ENCODE measurements at places on chromosomes 6 and 20.

- DNase-seq: no peak
Observed at GRCh38 chr20:52275181-52275691, 83.7 kb upstream of the ZFP64 start.

DNA sequence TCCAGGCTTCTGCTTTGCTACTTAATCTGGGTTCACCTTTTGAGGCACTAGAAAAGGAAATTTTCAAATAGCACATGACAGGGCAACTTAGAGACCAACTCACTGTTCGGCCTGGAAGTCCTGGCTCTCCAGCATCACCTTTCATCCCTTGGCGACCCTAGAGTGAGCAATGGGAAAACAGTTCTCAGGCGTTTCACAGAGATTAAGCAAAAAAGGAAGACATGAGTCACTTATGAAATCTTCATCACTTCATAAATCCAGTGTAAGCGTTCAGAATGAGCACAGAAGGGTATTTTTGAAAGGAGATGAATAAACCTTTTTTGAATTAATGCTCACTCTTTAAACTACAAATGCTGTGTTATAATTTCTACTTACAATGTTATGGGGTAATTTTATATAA is 104.0 kb downstream of the COL12A1 start:
- DNase-seq: no peak

DNA sequence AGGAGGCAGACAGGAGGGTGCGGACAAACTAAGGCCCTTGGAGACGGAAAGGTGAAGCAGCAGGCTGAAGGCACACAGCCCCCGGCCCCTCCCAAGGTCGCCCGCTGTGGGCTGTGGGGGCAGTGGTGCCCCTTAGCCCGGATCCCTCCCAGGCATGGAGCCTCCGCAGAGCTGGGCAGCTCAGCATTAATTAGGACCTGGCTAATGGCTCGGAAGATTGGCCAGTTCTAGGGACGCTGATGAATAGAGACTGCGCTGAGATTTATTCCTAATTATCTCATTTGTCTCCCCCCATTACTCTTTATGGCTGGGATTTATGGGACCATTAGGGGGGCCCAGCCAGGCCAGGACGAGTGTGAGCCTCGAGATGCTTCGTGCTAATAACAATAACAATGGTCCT is 20.4 kb downstream of the MDFI start:
- DNase-seq: no peak

DNA sequence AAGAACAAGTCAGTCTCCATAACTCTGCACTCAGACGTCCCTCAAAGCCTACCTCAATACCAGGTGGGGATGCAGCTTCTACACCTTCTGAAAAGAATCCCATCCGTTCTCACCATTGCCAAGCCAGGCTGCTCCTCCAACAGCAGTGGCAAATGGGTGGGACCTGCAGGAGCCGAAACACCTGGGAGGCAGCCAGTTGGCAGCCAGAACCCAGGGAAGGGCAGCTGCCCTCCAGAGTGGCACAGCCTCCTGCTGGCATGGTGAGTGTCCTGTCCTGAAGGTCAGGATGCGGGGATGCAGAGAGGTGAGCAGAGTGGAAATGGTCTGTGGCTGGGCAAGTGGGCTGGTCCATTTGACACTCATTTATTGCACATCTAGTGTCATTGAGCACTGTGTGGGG is 210.6 kb upstream of the CDH4 start:
- no peak for DNase-seq

GRCh38 chr20:11780765-11781369 is 136.8 kb upstream of the BTBD3 start:
- DNase-seq: no peak

GRCh38 chr6:121430514-121431460 is 4.7 kb upstream of the GJA1 start:
- DNase-seq: no peak

- DNase-seq: no peak
Observed at GRCh38 chr20:43981540-43981939, 66.9 kb downstream of the TOX2 start.

- no peak for DNase-seq
Observed at GRCh38 chr20:6576726-6577125, 190.8 kb upstream of the BMP2 start.

- DNase-seq: no peak
Observed at GRCh38 chr6:48553467-48554189, 442.6 kb upstream of the PTCHD4 start.

DNA sequence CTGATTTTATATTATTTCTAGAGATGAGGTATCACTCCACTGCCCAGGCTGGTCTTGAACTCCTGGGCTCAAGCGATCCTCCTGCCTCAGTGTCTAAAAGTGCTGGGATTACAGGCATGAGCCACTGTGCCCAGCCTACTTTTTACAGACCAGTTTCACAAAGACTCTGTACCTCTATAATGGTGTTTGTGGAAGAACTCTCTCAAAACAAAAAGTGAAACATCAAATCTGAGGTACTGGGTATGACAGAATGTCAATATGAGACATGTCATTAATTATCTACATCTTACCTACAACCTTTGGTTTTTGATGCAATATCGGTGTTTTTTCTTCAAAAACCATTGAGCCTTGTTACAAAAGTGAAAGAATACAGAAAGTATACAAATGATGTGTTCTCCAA is 49.4 kb upstream of the MCM9 start:
- no peak for DNase-seq

DNA sequence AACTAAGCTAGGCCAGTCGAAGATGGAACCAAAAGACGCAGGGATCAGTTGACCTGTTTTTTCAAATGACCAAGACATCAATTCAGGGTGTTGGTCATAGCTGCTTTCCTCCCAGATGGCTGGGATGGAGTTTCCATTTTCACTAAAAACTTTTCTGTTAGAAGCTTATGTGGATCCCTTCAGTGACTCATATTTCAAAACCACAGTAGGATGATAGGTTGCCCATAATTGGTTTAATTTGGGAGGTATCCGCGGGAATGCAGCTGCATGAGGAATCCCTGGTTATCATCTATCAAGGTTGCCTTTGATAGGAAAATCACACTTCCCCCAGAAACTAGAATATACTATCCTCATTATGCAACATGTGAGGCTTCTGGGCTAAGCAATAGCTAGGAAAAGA is 150.9 kb upstream of the MLIP start:
- DNase-seq: no peak

- DNase-seq: no peak
Observed at GRCh38 chr6:75167851-75168250, 38.0 kb downstream of the COL12A1 start.

DNA sequence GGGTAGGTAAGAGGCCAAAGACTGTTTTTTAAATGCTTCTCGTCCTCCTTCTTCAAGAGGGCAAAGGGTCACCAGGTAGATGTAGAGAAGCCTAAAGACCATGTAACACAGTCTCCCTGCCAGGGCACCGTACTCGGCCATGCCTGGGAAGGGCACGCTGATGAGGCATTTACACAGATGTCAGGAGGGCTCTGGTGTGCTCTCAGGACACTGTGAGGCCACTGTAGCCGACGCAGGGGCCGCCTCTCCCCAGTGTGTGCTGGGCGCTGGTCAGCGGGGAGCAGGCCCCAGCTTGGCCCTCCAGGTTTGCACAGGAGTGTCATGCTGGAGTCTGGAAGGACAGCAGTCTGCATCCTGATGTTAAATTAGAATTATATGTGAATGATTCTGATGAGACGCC is 7.1 kb upstream of the MTG2 start:
- DNase-seq: no peak

DNA sequence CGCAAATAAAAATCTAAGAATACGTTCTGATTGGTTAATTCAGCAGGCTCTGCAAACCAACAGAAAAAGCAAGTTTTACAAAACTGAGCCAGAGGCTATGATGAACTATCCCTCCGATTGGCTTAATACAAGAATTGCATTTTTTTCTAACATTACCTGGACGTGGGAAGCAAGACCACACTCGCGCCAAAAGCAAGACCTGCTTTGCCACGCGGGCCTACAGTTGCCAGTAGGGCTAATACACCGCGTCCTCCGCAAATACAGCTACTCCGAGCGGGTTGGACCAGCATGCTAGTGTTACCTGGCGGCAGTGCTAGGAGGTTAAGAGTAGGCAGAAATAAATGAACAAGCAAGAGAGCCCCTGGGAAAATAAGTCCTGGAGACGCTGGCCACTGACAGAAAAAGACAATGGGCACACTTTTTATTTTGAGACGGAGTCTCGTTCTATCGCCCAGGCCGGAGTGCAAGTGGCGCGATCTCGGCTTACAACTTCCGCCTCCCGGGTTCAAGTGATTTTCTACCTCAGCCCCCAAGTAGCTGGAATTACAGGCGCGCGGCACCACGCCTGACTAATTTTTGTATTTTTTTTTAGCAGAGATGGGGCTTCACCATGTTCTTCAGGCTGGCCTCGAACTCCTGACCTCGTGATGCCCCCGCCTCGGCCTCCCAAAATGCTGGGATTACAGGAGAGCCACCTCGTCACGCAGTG is 131.9 kb upstream of the BTN3A2 start:
- DNase-seq: peak; percentile 26

DNA sequence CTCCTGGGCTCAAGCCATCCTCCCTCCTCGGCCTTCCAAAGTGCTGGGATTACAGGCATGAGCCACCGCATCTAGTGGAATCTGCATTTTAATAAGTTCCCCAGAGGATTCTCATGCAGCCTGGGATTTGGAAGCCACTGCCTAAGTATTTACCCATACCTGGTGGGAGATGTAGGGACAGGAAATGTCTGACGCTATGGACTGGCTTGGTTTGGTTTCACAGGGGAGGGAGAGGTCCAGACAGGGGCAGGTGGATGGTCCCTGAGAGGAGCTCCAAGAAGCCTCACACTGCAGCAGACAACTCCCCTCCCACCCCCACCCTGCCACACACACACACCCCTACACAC is 4.4 kb downstream of the VSTM2L start:
- DNase-seq: no peak

DNA sequence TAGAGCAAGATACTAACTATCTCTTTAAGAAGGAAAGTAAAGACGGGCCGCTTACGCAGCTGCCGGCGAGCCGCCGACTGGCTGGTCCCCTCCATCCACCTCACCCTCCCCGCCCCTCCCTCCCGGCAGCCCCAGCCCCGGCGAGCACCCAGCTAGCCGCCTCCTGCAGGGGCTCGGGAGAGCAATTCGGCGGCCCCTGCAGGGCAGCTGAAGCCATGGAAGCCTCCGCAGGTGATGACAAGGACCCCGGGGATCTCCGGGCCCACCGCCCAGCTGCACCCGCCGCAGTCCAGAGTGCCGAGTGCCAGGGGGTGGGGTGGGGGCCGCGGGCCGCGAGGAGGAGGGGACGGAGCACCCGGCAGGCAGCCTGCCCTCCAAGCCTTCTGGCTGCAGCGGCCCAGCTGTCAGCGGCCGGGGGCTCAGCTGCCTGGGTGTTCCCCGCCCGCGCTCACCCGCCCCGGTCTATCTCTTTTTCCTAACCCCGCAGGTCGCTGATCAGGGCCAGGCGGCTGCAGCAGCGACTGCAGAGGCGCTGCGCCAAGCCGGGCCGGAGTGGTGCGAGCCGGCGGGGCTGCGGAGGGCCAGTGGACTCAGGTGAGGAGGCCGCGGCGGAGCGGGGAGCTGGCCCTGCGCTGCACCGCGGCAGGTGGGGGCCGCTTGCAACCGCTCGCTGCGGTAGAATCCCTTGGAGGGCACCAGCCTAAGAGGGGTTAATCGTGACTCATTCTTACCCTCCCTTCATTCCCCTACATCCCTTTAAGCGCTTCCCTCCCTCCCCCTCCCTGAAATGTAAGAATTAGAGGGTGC is at the start of gene SNPH:
SNPH (plus strand) TSS at position 128 of the 807 bp plus-strand sequence. CDS start 29,946 bp downstream, outside the sequence.
- DNase-seq: peak; percentile 61

GRCh38 chr6:23089981-23090380 is 520.6 kb downstream of the HDGFL1 start:
- DNase-seq: no peak

DNA sequence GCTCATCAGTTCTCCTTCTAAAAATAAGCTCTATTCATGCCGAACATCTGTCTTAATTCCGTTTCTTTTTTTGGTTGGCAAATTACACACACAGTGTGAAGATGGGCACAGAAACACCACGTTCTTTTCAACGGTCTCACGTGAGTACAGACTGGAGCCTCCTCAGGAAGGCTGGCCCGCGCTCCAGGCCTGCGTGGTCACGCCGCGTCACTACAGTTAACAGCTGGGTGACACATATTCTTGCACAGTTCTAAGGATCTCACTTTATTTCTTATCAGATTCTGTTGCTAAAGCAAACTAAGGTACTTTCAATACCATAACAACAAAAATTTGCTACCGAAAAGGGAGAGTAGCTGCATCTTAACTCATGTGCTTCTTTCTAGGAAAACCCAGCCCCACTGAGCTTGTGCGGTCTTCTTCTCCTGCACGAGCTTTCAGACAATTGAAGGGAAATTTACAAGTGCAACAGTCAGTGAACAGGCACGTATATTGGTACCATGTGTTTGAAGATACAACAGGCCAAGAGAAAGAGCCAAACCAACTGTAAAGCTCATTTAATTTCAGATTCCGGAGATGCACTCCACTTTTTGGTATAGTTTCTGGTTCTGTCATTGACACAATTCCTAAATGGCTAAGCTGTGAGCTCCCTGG is 55.6 kb upstream of the MPC1 start:
- DNase-seq: no peak

DNA sequence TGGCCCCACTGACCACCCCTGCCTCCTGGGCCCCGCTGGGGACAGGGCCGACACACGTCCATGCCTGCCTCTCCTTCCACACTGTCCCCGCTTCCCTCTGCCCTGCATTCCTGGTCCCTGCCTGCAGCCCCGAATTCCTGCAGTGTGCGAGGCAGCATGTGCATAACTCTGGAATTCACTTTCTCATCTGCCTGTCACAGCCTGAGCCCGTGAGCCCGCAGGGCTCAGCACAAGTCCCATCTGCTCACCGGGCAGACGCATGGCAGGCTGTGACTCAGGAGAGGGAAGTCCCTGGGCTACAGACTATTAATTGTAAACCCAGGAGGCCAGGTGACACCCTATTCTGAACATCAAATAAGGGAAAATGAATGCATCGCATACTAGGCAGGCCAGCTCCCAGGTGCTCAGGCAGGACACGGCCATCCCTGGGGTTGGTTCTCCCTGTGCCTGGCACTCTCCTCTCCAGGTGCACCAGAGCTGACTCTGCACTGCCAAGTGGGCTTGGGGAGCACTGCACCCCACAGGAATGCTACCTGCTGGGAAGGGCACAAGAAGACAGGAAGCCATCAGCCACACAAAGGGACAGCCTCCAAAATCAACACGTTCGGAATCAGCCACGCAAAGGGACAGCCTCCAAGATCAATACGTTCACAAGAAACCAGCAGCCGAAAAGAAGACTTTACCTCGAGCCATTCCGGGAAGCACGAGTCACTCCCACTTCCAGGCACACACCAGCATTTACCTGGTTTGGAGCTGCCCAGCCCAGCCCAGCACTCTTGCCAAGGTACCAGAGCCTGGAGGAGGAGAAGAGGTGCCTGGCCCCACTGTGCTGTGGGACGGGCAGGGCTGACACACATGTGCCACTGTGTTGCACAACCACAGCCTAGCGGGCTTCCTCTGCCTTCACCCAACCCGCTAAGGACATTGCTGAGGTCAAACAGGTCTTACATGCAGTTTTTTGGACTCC is 65.9 kb downstream of the DLL1 start:
- DNase-seq: no peak

- DNase-seq: no peak
Observed at GRCh38 chr6:160431791-160432404, 83.7 kb downstream of the SLC22A3 start.

GRCh38 chr6:159890792-159891191 is at the start of gene MAS1:
TSS of gene MAS1 (plus strand) at chr6:159890988. CDS start at chr6:159906956, 15,968 bp downstream.
- no peak for DNase-seq
